CD8-positive, alpha-beta memory T cell (primary cell): ENCODE measurements at places on chromosomes 6 and 20.

DNA sequence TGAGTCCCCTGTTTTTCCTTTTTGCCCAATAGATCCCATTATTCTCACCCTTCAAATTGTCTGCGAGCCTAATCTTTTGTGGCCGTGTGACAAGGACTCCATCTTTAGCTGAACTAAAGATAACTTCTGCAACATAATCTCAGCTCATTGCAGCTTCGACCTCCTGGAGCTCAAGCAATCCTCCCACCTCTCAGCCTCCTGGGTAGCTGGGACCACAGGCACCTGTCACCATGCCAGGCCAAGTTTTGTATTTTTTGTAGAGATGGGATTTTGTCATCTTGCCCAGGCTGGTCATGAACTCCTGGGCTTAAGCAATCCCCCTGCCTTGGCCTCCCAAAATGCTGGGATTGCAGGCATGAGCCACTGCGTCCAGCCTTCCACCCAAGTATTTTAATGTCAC is 161.0 kb downstream of the GJA1 start:
- no peak for DNase-seq

DNA sequence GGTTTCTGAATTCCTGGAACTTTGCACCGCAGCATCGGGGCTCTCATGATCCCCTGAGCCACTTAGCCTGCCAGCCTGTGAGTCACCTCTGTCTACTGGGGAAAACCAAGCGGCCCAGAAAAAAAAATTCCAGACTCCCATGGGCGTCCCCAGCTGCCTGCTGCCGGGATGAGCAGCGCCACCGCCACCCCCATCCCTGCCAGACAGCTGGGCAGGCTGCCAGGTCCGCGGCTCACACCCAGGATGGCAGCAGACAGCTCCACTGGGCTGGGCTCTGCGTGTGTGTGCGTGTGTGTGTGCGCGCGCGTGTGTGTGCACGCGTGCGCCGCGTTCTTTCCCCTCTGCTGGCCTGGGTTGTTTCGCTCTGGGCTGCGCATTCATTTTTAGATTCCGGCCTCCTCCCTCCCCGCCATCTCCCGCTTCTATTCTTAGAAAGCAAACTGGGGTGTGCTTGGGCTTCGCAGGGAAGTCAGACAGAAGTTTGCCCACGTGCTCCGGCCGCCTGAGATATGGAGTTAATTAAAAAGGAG is 38.9 kb upstream of the PMEPA1 start:
- peak; percentile 41 for DNase-seq

- DNase-seq: no peak
Observed at GRCh38 chr6:105211831-105212230, 32.0 kb upstream of the POPDC3 start.

DNA sequence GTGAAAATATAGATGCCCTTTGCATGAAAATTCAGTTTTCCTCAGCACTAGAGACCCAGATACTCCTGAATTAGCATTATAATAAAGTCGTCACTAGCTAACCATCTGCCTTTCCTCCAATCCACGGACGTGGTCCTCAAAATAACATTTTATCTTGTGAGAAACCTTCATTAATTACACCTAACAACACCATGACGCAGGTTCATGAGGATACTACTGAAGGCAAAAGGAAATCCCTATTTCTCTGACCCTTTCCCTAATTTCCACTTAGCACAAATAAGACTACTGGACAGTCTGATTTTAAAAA is 1.3 kb upstream of the PNISR start:
- DNase-seq: no peak

DNA sequence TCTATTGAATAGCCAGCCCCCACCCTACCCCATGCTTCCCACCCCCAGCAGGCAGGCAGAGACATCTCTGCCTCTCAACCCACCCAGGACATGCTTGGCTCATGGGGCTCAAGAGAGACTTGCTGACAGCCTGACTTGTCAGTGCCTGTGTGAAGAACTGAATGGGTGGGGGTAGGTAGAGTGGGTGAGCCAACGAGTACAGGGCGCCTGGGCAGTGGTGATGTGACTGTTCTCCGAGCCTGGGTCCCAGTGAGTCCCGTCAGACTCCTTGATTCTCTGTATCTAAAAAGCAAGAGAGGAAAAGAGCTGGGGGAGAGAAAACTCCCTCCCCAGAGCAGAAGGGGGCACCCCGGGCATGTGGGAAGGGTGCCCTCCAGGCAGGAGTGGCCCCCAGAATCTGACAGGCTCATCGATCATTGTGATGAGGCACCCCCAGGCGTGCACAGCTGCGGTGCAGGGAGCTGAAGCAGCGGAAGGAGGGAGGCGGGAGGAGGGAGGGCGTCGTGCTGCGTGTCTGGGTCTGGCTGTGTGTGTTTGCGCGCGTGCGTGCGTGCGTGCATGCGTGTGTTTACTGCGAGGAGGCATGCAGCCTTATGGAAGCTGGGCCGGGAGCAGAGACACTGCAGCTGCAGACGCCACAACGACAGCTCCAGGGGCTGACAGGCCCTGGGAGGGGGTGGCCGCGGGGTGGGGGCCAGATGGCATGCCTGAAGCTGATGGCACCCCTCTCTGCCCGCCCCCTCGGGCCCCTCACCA is 40.2 kb downstream of the FOXP4 start:
- no peak for DNase-seq

GRCh38 chr6:157670466-157671186 is 152.4 kb upstream of the SNX9 start:
- no peak for DNase-seq

DNA sequence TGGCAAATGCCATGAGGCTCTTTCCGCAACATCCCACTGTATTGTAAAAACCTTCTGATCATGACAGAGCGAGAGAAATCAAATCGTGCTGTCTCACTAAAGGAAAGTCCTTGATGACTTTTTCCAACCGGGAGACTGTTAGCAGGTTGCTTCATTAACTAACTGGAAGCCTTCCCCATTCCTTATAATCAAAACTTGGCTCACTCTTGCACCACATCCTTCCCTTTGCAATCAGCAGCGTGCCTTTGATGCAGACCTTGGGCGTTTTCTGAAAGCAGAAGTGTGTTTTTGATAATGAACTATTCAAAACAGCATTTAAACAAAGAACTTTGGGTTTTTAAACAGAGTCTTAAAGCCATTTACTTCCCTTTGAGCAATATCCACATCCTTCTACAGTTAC is 96.2 kb upstream of the CNR1 start:
- DNase-seq: no peak

GRCh38 chr20:39210341-39211036 is 248.3 kb downstream of the DHX35 start:
- no peak for DNase-seq

GRCh38 chr6:130185658-130186057 is 37.1 kb downstream of the SAMD3 start:
- no peak for DNase-seq

- DNase-seq: no peak
Observed at GRCh38 chr6:16299861-16300260, 61.5 kb downstream of the GMPR start.

GRCh38 chr6:13398069-13398381 is 69.7 kb upstream of the TBC1D7 start:
- DNase-seq: no peak

DNA sequence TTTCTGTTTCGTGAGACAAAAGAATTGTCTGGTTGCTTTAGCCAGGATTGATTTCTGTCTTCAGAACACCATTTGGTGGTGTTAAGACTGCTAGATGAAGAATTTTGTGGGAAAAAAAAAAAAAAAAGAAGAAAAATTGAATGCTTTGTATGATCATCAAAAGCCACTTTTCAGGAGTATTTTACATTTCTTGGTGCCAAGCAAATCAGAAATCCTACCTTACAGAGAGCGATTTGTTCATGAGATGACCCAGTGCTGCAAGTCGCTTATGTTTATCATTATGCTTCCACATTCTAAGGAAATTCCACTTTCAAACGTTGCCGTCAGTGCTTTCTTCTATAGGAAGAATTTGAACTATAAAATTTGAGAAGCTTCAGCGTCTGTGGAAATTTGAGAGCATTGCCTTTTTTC is 228.7 kb downstream of the BCKDHB start:
- no peak for DNase-seq

DNA sequence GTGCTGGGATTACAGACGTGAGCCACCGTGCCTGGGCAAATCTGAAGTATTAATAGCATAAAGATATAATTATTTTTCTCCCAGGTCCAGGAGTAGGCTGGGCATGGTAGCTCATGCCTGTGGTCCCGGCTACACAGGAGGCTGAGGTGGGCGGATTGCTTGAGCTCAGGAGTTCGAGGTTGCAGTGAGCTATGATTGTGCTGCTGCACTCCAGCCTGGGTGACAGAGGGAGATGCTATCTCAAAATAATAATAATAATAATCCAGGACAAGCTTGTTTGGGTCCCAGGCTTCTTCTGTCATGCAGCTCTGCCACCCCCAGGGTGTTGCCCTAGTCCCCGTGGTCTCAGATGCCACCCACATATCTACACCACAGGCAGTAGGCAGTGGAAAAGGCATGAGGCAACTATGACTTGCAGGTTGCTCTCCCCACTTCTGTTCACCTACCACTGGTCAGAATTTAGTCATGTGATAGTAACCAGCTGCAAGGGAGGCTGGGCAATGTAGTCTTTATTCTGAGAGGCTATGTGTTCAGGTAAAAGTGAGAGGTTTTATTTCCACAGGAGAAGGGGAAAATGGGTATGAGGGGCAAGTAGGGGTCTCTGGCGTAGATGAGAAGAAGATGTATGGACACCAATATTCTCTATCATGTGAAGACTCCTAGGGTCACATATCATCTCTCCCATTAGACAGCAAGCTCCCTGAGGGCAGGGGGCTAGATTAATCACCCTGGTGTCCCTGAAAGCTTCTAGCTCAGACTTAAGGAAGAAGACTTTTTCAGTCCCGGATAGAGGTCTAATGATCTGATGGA is 25.7 kb downstream of the TCF15 start:
- DNase-seq: no peak

GRCh38 chr20:63572788-63573646 is 1.0 kb downstream of the HELZ2 start:
- no peak for DNase-seq

GRCh38 chr6:160730911-160731310 is 28.9 kb downstream of the PLG start:
- no peak for DNase-seq

- no peak for DNase-seq
Observed at GRCh38 chr20:9482180-9482579, 32.2 kb upstream of the LAMP5 start.
